ENCODE measurements at places on chromosomes 6 and 20.

GRCh38 chr20:58022711-58023110, 205.7 kb downstream of the ANKRD60 start:
- DNase-seq, result no peak

DNA sequence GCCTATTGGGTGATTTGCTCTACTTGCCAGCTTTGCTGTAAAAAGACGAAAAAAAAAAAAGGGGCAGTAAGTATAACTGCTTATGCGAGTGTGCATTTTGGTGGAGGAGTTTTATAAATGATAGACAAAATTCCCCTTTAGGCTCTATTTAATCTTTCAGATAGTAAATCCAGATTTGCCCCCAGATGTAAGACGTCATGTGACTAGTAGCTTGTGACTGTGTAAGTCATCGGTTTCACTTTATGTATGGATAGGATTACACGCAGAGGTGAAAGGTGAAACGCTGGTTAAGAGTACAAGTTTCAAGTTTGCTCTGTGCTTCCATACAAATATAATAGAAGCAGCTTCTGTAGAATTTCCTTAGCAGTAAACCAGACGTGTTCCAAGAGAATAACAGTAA, 7.9 kb downstream of the RAB32 start:
- DNase-seq, result no peak

- no peak for DNase-seq
Observed at GRCh38 chr20:14643146-14643545, 305.7 kb upstream of the FLRT3 start.

DNA sequence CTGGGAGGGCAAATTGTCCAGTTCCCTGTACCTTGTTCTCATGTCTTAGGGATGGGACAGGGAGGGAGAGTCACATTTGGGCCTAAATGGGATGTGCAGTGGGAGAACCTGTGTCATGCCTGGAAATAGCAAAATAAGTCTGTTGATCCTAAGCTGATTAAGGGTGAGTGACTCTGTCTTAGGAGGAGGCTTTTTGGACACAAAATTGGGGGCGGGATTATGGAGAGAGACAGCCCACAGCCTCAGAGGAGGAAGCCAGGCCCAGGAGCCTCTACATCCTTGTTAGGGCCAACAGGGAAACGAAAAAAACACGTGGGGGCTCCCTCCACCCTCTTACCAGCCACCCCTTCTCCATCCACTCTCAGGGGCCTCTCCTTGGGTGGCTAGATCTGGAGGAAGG, 2.2 kb downstream of the KCNB1 start:
- DNase-seq, result no peak

GRCh38 chr20:54075322-54075721, 4.9 kb upstream of the BCAS1 start:
- no peak for DNase-seq

DNA sequence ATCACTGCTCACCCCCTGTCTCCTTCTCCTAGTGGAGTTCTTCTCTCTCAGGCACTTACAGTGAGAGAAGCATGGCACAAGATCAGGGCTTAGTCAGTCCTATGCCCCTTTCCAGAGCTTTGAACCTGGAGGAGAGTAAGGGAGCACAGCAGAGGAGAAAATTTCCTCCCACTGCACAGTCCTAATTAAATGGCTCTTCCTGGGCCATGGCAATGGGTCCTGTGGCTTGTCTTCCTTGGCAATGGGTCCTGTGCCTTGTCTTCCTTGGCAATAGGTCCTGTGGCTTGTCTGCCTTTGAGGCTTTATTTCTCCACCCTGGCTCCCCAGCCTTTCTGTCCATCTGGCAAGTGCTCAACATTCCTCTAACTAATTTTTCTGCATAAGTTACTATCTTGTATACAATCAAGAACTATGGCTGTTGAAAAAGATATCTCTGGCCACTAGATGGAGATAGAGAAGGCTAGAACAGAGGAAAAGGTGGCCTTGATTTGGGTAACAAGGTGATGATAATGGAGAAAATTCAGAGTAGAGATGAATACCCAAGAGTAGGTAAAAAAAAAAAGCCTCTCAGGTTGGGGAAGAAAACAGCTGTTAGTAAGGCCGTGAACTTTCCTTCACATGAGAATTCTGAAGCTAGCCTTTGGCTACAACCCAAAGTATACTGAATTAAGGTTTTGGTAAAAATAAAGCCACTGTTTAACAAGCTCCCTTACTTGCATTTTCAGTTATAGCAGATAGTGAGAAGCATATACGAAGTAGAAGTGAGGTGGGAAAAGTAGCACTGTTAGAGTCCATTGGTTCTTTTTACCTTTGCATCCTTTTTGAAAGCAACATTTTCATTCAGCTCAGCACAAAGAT, 504.9 kb downstream of the DOK5 start:
- no peak for DNase-seq

DNA sequence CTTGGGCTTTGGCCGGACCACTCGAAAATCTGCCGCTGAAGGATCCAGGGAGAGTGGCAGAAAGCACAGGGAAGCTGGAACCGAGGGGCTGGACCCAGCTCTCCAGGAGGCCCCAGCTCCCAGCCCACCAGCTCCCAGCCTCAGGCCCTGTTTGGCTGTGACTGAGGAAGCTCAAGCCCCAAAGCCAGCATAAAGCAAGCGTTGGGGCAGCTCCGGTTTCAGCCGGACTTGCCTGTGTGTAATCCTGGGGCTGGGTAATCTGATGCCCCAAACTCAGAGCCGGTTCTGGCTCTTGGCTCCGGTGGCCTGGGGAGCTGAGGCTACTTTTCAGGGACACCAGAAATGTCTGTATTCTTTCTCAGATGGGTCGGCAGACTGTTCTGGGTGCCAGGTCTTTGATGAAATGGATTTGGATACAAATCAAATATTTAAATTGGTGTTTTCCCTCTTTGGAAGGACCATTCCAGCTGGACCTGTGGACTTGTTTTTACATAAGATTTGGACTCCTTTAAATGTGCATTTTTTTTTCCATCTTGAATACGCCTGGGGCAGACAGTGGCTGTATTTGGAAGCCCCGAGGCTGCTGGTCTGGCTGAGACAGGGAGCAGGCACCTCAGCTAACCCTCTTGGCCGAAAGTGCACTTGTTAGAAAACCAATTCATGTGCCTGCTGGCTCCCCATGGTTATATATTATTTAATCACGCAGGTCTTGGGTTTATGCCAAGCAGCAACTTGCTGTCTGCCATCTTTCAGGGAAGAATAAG, 29.7 kb downstream of the RPP40 start:
- DNase-seq, result peak; percentile 34

GRCh38 chr6:3615391-3616380, 135.8 kb downstream of the PXDC1 start:
- DNase-seq, result no peak

DNA sequence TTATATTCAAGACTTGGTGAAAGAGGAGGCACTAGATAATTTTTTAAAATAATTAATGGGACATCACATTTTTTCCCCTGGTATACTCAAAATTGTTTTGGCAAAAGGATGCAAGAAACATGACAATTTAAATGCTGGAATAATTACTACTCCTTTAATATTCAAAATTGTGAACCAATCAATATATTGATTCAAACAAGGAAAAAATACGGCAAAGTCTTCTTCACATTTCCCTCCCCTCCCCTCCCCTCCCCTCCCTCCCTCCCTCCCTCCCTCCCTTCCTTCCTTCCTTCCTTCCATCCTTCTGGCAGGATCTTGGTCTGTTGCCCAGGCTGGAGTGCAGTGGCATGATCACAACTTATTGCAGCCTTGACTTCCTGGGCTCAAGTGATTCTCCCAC, 4.1 kb downstream of the SLC35F1 start:
- no peak for DNase-seq

- no peak for DNase-seq
Observed at GRCh38 chr6:20640181-20640580, 105.9 kb downstream of the CDKAL1 start.

GRCh38 chr6:44002067-44002592, 125.1 kb downstream of the MRPL14 start:
- DNase-seq, result peak; percentile 20

DNA sequence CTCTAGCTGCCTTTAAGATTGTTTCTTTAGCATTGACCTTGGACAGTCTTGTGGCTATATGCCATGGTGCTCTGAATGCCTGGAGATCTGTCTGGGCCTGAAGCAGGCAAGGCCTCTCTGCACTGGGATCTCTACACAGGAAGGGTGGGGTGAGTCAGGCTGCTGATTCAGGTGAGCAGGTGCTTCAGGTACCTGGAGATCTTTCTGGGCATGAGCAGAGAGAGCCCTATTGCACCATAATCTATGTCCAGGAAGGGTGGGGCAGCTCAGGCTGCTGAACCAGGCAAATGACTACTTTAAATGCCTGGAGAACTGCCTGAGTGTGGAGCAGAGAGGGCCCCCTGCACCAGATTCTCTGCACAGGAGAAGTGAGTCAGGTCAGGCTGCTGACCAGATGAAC, 94.5 kb downstream of the TPBG start:
- DNase-seq, result no peak

- DNase-seq, result no peak
Observed at GRCh38 chr20:10357974-10358373, 76.0 kb downstream of the MKKS start.

DNA sequence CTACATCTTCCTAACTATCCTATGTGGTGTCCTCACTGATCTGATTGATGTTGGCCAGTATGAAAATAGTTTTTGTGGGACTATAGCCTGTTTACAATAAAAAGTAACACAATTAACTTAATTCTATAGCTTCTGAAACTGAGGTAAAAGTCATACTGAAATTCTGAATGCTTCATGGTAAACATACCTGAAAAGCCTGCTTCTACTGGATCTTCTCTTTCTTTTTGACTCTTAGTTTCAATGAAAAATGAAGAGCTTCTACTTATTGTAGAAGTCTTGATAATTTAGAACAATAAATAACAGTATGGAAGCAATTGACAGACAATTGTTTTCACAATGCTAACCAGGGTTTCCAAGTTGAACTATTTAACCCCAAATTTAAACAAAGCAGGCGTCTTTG, 383.9 kb upstream of the MMS22L start:
- no peak for DNase-seq

DNA sequence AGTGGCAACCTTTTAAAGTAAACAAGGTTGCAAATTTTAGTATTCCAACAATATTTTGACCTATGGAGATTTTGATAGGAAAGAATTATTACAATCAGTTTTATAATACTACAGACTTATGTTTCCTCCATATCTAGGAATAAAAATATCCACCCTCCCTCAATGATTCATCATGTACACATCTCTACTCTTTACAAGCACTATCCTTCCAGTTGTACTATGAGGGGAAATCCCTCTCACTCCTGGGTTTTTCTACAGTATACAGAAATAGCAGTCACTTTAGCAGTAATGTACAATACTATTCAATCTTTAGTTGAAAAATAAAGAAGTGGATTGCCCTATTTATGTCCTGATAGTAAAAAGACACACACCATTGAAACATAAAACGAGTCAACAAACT, 46.3 kb upstream of the SCML4 start:
- no peak for DNase-seq

DNA sequence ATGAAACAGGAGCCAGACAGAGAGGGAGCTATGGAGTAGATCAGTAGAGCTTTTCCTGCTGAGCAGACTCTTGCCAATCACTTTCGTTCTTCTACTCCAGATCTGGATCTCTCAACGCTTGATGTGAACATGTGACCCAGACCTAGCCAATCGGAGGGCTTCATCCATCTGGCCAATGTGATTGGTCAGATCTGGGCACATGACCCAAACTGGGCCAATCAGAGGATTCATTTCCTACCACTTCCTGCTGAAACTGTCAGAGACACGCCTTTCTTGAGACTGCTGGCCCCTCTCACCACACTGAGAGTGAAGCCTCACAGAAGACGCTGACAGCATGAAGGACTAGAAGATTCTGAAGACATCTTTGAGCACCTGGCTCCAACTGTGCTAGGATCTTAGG, 44.2 kb upstream of the ZMYND8 start:
- no peak for DNase-seq

DNA sequence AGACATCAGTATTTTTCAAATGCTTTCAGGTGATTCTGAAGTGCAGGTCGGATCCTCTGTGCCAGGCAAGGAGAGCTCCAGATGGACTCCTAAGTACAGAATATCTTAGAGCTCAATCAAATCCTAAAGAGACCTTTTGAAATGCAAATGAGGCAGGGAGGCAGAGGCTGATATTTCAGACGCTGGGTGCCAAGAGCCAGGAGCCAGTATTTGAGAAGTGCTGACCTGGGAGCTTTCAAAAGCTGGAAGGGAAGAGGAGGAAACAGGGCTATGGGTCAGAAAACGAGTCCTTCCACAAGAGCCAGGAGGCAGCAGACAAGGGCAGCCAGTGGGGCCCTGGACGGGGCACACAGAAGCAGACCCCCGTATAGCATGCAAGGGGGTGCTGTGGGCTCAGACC, 46.1 kb upstream of the DSN1 start:
- peak; percentile 22 for DNase-seq

- no peak for DNase-seq
Observed at GRCh38 chr6:16533721-16534136, 227.5 kb downstream of the ATXN1 start.

- DNase-seq, result no peak
Observed at GRCh38 chr20:63895952-63896263, 982 bp downstream of the DNAJC5 start.

- DNase-seq, result no peak
Observed at GRCh38 chr6:16322666-16323312, 84.4 kb downstream of the GMPR start.

- DNase-seq, result no peak
Observed at GRCh38 chr6:6734479-6735465, 146.3 kb downstream of the LY86 start.

GRCh38 chr6:31356946-31357466, at the start of gene HLA-B:
Gene HLA-B (minus strand): TSS chr6:31357179. CDS start chr6:31357158, 21 bp downstream.
- peak; percentile 6 for DNase-seq

- DNase-seq, result no peak
Observed at GRCh38 chr6:45462190-45463134, 84.7 kb upstream of the SUPT3H start.
